ENCODE measurements at places on chromosomes 11 and 22.

- no peak for DNase-seq
These were observed 133.7 kb downstream of the BCR start for GRCh38 chr22:23313791-23314567.

DNA sequence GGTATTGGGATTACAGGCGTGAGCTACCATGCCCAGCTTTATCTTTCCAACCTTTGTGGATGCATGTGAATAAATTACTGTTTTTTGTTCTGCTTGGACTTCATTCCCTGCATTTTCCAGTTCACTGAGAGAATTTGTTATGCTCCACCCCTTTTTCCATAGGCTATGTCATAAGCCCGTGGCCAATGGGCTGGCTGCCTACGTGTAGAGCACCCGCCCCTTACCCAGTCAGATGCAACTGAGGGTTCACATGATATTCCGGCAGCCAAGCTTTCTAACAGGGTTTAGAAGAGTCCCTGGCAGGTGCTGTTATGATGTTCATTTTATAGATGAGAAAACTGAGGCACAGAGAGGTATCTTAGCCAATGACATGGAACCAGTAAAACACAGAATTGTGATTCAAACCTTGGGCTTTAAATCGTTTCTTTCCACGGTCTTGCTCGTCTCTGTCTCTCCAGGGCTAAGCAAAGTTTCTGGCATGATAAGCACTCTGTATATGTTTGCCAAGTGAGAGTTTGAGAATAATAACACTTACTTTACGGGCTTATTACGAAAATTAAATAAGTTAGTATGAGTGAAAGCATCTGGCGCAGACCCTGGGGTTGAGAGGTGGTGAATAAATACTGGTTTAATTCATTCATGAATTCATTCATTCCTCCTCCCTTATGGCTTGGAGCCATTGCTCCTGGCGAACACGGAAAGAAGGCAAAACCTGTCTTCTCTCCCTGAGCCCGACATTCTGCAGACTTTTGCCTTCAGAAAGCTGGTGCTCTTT, 42.4 kb upstream of the RASD2 start:
- no peak for DNase-seq

- no peak for DNase-seq
These were observed 6.8 kb upstream of the TMEM123 start for GRCh38 chr11:102459393-102459792.

- DNase-seq: peak; percentile 16
These were observed 21.4 kb downstream of the GTPBP1 start for GRCh38 chr22:38727123-38727522.

DNA sequence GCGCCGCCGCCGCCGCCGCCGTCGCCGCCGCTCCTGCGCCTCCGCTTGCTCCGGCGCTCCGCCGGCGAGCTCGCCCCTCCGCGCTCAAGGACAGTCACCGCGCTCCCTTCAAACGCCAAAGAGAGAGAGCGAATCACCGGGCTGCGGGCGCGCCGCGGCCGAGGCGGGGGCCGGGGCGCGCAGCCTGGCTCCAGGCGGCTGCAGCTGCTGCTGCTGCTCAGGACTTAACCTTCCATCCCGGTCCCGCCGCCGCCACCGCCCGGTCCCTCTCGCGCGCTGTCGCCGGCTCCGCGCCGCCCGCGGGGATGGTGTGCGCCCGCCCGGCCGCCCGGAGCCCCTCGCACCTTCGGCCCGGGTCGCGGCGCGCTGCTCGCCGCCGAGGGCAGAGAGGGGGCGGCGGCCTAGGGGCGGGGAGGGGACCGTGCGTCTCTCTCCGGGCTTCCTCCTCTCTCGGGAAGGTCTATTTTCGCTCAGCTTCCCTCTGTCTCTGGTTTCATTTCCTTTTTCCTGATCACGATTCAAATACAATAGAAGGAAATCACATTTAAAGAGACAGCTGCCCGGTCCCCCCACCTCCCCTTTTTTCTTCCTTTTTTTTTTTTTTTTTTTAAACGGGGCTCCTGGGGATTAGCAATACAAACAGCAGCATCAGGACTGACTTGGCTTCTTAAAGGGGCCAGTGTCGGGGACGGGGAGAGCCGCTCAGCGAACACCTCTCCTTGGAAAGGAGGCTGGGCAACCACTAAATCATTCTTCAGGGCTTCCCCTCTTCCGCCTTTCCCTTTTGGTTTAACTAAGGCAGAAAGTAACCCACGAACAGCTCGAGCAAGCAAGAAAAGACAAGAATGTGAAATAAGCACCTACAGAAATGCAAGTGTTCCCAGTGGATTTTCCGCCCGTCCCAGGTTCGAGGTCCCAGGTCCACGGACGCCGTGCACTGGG, 22.1 kb downstream of the LMO2 start:
- peak; percentile 70 for DNase-seq

GRCh38 chr22:42172773-42173172, 42.2 kb upstream of the CYP2D6 start:
- DNase-seq: no peak

DNA sequence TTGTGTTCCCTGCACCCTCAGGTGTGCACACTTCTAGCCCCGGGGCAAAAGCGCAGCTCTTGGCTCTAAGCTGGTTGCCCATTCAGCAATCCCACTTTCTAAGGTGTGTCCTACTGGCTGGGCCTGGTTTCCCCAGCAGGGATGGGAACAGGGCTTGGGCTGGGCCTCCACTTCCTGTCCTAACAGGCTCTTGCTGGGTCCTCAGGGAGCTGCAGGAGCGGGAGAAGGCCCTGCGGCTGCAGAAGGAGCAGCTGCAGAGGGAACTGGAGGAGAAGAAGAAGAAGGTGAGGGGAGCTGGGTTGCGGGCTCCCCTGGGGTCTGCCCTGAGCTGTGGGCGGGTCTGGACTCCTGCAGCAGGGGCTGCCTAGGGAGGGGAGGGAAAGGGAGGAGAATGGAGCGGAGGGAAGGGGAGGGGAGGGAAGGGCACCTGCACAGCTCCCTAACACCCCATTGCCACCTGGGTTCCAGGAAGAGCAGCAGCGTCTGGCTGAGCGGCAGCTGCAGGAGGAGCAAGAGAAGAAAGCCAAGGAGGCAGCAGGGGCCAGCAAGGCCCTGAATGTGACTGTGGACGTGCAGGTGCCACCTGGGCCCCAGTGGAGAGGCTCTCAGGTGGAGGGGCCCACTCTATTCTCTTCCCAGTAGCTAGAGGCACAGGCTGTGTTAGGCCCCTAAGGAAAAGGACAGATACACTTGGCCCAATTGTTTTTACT, 24.6 kb downstream of the INCENP start:
- DNase-seq: no peak

- no peak for DNase-seq
These were observed 1352.8 kb downstream of the BRD1 start for GRCh38 chr22:48474881-48475280.

GRCh38 chr11:131408025-131408640, 37.7 kb downstream of the NTM start:
- no peak for DNase-seq

- DNase-seq: no peak
These were observed 832 bp upstream of the NAP1L4 start for GRCh38 chr11:2992997-2993325.

GRCh38 chr11:121246021-121246768, 46.4 kb upstream of the SC5D start:
- DNase-seq: no peak

GRCh38 chr11:116148056-116148455, 624.7 kb downstream of the BUD13 start:
- no peak for DNase-seq

GRCh38 chr11:93767018-93767417, 17.1 kb upstream of the MED17 start:
- DNase-seq: no peak

DNA sequence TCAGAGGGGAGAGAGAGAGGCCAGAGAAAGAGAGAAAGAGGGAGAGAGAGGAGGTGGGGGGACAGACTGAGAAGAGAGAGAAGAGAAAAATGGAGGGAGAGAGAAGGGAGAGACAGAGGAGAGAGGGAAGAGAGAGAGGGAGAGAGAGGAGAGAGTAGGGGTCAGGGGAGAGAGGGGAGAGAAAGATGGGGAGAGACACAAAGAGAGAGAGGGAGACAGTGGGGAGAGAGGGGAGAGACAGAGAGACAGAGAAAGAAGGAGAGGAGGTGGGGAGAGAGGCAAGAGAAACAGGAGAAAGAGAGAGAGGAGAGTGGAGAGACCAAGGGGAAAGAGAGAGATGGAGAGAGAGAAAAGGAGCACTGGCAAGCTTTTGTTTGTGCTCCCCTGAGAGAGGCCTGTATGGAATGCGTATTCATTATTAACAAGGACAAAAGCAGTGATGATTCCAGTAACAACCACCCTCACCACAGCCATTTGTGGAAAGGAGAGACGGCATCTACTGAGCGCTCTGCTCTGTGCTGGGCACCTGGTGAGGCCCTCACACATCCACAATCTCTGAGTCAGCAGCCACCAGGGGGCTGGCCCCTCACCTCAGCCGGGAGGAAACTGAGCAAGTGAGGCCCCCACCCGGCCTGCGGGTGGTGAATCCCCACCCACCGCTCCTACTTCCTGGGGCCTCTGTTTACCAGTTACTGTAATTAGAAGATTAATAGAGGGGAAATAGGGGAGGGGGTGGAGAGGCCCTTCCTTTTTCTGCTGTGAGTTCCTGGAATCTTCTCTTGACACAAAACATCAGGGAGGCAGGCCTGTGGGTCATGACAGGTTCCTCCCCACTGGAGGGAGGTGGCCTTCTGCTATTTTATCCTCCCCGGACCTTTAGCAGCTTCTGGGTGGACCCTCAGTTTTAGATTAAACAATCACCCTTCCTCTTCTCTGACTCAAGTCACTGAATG, 14.6 kb upstream of the MIAT start:
- no peak for DNase-seq

GRCh38 chr11:64976651-64977050, 4.7 kb upstream of the MAJIN start:
- DNase-seq: no peak

- no peak for DNase-seq
These were observed 33.7 kb upstream of the CD5 start for GRCh38 chr11:61068581-61068980.

DNA sequence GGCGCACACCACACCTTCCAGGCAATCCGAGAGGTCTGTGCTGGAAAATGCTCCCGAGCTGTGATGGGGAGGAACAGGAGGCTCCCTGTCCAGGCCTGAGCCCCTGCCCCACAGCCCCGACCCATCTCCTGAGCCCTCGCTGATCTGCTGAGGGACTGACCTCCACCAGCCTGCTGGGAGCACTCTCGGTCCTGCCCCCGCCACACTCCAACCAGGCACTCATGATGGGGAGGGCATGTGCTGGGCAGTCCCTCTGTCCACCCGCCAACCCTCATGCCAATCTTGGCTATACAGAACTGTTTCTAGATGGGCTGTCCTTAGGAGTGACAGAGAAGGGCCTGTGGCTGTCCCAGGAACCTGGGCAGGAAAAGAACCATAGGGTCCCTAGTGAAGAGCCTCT, 70.8 kb downstream of the TRMU start:
- DNase-seq: no peak

DNA sequence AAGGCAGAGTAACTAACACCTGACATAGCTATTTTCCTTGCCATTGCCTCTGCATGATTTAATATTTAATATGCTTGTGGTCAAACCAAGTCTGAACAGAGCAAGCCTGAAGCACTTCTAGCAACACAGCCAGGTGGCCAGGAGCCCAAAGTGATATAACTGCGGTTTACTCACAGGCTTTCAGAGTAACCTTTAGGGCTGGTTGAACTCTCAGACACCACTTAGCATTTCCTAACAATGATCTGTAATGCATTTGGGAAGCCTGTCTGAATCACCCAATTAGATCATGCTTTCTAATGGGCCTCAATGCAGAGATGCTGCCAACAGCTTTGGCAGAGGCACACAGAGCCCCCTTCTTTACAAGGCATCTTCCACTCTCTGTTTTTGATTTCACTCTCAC, 96.1 kb downstream of the FDX1 start:
- no peak for DNase-seq

GRCh38 chr11:22681281-22681812, 14.9 kb downstream of the GAS2 start:
- DNase-seq: no peak

DNA sequence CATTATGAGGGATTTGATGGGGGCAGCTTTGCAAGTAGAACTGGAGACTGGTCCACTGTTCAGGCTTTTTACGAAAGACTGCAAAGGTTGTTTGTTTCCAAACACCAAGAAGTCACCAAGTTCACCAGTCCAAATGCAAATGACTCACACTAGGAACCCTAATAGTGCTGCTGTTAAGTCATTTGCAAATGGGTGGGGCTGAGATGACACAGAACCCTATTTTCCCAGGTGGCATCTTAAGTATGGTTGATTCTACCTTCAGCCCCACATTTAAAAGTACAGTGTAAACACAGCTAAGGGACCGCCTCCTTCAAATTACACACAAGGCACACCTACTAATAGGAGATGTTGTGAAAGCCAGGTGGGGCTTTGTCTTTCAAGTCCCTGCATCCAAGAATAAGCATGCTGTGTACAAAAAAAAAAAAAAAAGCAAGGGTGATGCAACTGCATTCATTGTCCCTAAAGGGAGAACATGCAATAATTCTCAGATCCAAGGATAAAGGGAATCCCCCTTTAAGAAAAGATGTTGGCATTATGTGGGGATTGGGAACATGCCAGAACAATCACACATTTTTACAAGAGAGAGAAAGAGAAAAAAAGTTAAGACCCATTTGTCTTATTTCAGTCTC, 27.3 kb downstream of the BDNF start:
- DNase-seq: no peak

GRCh38 chr11:2458321-2458720, 13.5 kb downstream of the KCNQ1 start:
- no peak for DNase-seq

DNA sequence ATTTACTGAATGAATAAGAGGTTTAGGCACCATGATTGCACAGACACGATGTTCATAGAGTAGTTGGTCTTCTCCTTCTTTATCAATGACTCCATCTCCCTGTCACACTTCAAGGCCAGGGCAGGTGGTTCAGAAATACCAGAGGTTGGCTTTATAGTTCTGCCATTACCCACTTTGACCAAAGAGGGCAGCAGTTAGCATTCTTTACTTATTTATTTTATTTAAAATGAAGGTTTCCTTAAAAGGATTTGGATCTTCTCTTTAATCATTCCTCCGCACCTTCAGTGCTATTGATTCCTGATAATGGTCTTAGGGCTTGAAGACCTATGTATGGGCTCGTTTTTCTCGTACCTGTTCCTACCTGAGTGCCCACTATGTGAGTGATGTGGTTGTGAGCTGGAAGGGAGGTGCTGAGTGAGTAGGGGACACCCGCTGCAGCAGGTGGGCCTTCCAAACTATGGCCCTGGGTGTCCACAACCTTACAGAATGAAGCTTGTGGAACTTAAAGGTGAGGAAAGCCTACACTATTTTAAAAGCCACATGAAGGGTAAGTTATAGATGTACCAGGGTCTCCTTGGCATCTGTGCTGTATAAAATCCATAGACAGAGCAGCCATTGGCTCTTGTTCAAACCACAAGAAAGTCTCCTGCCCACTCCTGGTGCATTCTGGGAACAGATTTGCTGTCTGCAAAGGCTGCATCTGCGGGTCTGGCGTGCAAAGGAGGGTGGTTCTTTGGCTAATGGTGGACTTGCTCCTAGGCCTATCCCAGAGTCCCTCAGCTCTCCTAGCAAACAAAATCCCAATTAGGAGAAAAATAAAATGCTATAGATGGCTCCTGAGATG, 35.0 kb downstream of the TIMP3 start:
- no peak for DNase-seq

- DNase-seq: no peak
These were observed 14.7 kb downstream of the LAYN start for GRCh38 chr11:111555255-111555654.

GRCh38 chr11:33399421-33399820, 142.2 kb downstream of the HIPK3 start:
- DNase-seq: no peak

GRCh38 chr11:83572581-83573496, 286.7 kb upstream of the CCDC90B start:
- DNase-seq: no peak

All from left hindlimb (tissue), 1 donor.